ENCODE measurements at places on chromosomes 1 and 21. TPM values are rescaled to one million over a fixed set of nuclear protein-coding genes. Genes with fewer than 3 reads are reported as not detected.

DNA sequence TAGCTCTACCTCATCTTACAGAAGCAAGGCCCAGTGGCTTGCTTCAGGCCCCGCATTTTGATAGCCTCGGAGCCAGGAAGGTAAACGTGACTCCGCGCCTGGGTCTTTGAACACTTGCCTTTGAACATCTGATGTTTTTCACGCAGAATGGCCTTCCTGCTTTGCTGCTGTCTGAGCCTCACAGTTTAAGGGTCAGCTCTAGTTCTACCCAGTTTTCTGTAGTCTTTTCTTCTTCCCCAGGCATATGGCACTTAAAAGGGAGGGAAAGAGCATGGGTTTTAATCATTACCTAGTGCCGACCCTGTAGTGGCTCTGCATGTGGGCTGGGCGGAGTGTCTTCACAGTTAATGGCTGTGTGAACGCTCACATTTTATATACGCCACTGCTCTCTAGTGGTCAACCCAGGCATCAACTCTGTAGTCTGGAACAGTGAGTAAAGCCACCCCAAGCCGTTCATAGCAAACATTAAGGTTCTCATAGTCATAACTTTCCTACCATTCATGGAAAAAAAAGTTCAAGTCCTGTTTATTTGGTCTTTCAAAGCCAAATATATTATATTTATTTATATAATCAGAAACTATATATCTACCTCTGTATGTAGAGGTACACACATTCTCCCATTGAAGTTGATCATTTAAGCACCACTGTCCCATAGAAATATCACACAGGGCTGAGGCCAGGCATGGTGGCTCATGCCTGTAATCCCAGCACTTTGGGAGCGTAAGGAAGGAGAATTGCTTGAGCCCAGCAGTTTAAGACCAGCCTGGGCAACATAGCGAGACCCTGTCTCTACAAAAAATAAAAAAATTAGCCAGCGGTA, 78.1 kb downstream of the IER5 start:
- DNase-seq = peak; percentile 75

DNA sequence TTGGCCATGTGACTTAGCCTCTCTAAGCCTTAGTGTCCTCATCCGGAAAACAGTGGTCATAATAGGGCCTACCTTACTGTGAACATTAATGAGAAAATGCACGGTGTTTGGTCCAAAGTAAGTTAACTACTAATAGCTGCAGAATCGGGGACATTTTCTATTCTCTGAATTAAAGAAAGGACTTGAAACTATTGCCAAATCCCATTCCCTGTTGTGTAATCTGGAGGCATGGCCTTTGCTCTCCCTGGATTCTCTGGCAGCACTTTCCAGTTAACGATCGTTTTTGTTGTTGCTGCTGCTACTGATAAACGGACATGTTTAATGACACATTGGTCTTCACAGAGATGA, 30.5 kb downstream of the FMO4 start:
- DNase-seq = no peak

The NUDT4B gene
- 11.8 TPM for total RNA-seq

The OR2G6 gene
- total RNA-seq = not detected

The TMCO2 gene
- total RNA-seq = not detected

The ADPRS gene
- total RNA-seq = 42.5 TPM

The EXTL1 gene
- total RNA-seq = under 0.01 TPM

The TCEA3 gene
- total RNA-seq = not detected

The SERBP1 gene
- 96.1 TPM for total RNA-seq
